Activated CD8-positive, alpha-beta T cell treated with anti-CD3 and anti-CD28 coated beads, Interleukin-2, amount 10 ng/mL, durations not matched to agents 7 days and 5 days (primary cell): ENCODE measurements at places on chromosomes 5 and 9. TPM values are rescaled to one million over a fixed set of nuclear protein-coding genes. Genes with fewer than 3 reads are reported as not detected.

DNA sequence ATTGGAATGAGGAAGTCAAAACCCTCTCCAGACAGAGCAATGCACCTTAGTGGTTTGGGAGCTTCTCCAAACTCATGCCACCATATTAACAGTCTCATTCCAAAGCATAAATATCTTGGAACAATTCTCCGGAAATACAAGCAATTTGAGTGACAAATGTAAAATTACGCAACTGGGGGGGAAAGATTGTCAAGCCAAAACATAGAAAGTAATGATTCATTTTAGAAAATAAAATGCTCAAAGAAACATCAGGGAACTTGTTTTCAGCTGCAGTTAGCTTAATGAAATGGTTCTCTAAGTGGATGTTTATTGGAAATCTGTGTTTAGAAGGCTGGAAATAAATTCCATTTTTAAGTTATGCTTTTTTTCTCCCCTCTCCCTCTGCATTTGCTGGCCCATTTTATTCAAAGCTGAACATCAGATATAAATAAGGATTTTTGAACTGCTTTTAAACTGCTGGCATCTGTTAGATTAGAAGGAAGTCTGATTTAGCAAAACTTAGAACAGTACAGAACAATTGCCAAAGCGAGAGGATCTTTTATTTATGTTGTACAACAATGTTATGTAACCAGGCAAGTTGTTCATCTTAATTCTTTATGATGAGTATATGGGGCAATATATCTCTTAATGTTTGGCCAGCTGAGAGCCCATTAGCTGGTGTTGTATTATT, 551.9 kb downstream of the PRELID2 start:
- DNase-seq, result no peak

DNA sequence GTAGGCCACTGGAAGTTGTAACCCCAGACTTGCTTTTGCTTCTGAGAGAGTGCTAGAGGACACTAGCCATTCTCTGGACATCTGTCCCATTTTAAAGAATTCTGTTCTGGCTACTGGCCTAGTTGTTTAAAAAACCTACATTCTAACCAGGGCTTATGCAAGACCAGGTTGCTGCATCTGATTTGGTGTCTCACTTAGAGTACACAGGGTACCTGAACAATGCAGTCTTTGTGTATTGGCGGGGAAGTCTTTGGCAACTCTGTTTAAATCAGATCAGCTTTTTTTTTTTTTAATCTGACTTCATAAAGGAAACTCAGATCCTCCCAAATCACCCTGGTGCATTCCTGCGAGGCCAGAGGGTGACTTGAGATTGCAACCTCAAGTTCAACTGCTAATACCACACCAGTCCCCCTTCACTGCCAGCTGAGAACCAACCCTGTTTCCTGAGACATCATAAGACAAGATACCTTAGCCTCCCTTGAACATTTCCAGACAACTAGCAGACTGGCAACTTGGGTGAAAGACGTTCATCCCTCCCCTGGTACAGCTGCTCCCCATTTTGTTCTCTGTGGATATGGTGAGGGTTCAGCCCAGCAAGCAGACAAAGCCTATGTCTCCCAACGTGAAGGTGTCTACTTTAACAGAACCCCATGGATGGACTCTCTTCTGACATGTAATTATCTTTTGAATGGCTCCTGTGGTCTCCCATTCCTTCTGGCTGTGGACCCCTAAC, 27.0 kb downstream of the SKP1 start:
- DNase-seq, result peak; percentile 19

The NR5A1 gene
- total RNA-seq, result not detected

GRCh38 chr9:12289711-12290110, 403.5 kb upstream of the TYRP1 start:
- DNase-seq, result no peak

DNA sequence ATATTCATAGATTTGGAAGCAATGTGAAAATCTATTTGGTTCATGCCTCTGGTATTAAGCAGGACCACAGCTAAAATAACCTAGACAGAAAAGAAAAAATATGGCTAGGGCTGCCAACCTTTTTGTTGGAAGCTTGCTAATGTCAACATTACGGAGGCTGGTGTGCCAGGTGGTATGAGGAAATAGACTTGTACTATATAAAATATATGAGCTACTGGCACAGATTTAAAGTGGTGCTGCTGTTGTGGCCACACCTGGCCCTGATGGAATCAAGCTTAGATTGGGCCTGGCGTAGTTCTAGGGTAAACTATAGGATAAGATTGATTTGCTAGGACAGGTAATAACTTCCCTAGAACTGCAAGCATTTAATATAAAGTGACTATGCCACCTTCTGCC, 10.6 kb upstream of the PARP8 start:
- DNase-seq, result no peak

GRCh38 chr9:87547671-87548081, 50.0 kb downstream of the DAPK1 start:
- DNase-seq, result no peak

The SH2D3C gene
- total RNA-seq, result 77.5 TPM

- DNase-seq, result no peak
These were observed 32.9 kb downstream of the PRRX2 start for GRCh38 chr9:129698254-129698757.

GRCh38 chr9:25212361-25212760, 465.9 kb downstream of the TUSC1 start:
- no peak for DNase-seq

The LCN6 gene
- total RNA-seq, result not detected

The FBP1 gene
- total RNA-seq, result 0.21 TPM

The IL13 gene
- total RNA-seq, result 1.4 TPM

The UNC13B gene
- 0.57 TPM for total RNA-seq

- DNase-seq, result no peak
These were observed 26.6 kb upstream of the ZBTB34 start for GRCh38 chr9:126833710-126834345.

The SYNPO gene
- not detected for total RNA-seq

The SPAG8 gene
- total RNA-seq, result 1.5 TPM

The FOXD4L6 gene
- not detected for total RNA-seq

- DNase-seq, result no peak
These were observed 288.8 kb downstream of the GLIS3 start for GRCh38 chr9:4011054-4011453.

The TXNDC8 gene
- not detected for total RNA-seq

GRCh38 chr9:106969696-106970095, 106.7 kb downstream of the ZNF462 start:
- no peak for DNase-seq

DNA sequence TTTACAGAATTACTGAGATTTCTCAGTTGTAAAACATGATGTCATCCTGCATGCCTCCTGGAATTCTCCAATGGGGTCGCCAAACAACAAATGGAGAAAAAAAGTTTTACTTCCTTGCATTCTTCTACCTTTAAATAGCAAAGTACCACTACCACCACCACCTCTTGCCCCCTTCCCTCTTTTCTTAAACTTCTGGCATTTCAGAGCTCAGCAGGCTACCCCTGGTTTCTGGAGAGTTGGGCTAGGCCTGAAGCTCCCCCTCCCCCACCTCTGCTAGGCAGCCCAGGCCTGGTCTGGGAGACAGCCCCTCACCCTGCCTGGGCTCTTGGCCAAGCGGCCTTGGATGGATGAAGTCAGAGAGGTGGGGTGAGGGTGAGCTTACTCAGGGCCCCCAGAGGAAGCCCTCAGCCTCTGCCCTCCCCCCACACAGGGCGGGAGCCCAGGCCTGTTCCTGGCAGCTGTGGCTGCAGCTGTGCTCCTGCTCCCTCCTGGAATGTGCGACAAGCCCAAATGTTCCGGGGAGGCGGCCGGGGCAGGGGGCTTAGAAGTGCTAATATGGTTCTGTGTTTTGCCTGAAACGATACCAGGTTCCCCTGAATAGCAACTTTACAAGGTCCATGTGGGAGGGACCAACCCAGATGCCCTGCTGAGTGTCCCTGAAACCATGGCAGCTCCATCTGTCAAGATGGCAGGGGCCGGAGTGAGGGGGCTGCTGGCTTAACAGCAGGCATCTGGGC, 6.0 kb upstream of the CCIN start:
- DNase-seq, result no peak

The CKMT2 gene
- total RNA-seq, result not detected

DNA sequence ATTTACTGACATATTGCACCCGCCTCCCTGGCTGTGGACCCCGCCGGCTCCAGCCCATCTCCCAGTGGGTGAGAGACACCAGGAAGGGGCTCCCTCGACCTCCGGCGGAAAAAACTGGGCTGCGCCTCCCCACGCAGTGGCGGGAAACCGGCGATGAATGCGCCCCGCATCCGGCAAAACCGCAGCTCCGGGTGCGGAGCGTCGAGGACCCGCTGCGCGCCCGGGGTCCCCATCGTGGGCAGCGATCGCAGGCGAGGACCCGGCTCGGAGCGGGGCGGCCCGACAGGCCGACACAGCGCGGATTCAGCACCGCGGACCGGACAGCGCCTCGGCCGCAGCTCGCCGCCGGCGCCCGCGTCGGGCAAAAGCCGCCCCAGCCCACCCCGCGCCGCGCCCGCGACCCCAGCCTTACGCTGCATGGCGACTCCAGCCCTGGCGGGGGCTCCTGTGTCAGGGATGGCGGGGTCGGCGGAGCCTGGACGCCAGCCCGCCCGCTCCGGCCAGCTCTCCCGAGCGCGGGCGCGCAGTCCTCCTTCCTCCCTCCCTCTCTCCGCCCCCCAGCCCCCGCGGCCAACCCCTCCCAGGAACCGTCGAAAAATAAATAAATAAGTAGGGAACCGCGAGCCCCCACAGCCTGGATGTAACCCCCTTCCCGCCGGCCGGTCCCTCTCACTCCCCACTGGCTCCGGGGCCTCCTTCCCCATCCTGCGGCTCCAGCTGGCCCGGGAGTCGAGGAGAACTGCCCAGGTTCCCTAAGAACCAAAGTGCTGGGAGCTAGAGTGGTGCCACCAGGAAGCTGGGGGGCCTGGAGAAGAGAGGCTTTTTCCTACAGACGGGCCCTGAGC, 3.1 kb downstream of the LHX3 start:
- peak; percentile 28 for DNase-seq

- DNase-seq, result no peak
These were observed 288.7 kb downstream of the CSNK1G3 start for GRCh38 chr5:123800640-123801039.

DNA sequence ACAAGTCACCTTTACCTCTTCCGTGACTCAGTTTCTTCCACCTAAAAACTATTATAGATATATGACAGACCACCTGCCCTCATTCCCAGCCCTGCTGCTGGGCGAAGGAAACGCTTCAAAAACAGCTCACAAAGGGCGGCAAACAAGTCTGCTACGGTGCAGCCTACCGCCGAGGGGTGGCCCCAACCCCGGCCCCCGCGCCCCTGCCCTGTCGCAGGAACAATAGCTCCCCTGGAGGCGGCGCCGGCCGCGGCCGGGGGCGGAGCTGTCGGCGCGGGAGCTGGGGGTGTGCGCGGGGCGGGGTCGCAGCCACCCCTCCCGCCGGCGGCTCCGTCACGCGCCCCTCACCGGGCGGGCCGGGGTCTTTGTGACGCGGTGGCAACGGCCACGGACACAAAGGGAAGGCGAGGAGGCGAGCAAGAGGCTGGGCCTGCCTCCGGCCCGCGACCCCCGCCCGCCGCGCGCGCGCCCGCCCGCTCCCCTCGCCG, at the start of gene TMEFF1:
TSS of gene TMEFF1 (plus strand) at position 362 of the 488 bp plus-strand sequence. CDS start 396 bp downstream, outside the sequence.
- peak; percentile 41 for DNase-seq

DNA sequence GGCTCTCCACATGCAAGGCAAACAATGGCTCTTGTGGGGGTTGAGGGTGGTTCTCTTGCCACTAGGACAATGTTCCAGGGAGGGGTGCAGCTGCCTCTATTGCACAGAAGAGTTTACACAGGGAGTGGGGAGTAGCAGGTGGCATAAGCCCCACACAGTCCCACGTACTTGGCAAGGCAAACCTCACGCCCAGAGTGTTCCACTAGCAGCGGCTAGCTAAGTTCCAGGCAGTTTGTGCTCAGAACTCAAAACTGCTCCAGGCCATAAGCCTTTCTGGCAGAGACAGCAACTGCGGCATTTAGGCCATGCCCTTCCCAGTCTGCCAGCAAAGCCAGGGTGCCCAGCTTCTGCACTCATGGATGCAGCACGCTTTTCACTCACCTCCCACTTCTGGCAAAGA, 29.0 kb upstream of the BTNL3 start:
- no peak for DNase-seq

The PCDHGA8 gene
- total RNA-seq, result not detected

- no peak for DNase-seq
These were observed 109.6 kb upstream of the KCNN2 start for GRCh38 chr5:114252226-114252625.

The EIF4EBP3 gene
- total RNA-seq, result 7.4 TPM

DNA sequence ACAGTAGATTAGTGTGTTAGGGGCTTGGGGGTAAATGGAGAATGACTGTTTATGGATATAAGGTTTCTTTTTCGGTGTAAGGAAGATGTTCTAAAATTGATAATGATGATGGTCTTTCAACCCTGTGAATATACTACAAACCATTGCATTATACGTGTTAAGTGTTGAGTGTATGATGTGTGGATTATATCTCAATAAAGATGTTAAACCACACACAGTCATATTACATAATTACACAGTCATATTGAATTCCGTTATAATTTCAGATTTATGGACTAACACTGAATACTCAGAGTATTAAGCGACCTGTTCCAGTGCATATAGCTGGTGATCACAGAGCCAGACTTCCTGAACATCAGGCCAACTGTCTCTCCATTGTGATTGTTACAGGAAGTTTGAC, 68.1 kb downstream of the F2RL2 start:
- DNase-seq, result no peak

- DNase-seq, result no peak
These were observed 113.0 kb upstream of the ANKRD55 start for GRCh38 chr5:56346044-56346710.

The DDX4 gene
- total RNA-seq, result 0.61 TPM

The ANKDD1B gene
- 0.18 TPM for total RNA-seq

GRCh38 chr9:71748280-71748743, 20.0 kb downstream of the CEMIP2 start:
- no peak for DNase-seq

GRCh38 chr5:33999978-34000377, 7.9 kb downstream of the AMACR start:
- DNase-seq, result no peak

The RAB24 gene
- 44.1 TPM for total RNA-seq

DNA sequence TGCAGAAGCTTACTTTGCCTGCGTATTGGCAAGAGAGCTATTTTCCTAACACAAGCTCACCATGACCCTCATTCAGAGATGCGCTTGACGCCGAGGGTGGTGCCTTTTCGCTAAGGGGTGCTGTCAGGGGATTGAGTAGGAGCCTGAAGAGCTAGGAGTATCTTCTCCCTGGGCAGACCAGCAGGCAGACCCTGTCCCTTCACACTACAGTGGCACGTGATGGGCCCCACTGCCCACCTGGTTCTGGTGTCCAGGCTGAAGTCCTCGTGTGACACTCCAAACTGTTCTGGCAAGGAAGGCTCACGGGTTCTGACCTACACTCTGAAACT, 198.3 kb downstream of the AUH start:
- DNase-seq, result no peak

- DNase-seq, result no peak
These were observed 53.0 kb downstream of the TEK start for GRCh38 chr9:27162045-27162444.

GRCh38 chr5:68395926-68396511, 180.5 kb downstream of the PIK3R1 start:
- no peak for DNase-seq

GRCh38 chr5:32578363-32578762, 7.0 kb upstream of the SUB1 start:
- DNase-seq, result no peak

GRCh38 chr5:132013006-132013689, 1.7 kb upstream of the ACSL6 start:
- peak; percentile 18 for DNase-seq

GRCh38 chr9:88388203-88388885, at the start of gene SPIN1:
Gene SPIN1, plus strand, starts transcription at chr9:88388444. Its CDS starts 38,096 bp downstream, at chr9:88426540.
- peak; percentile 85 for DNase-seq

The NUDT12 gene
- 0.40 TPM for total RNA-seq

- DNase-seq, result no peak
These were observed 46.4 kb upstream of the CPEB4 start for GRCh38 chr5:173841710-173842109.
